ENCODE measurements at places on chromosomes 1 and 21. TPM values are rescaled to one million over a fixed set of nuclear protein-coding genes. Genes with fewer than 3 reads are reported as not detected.

DNA sequence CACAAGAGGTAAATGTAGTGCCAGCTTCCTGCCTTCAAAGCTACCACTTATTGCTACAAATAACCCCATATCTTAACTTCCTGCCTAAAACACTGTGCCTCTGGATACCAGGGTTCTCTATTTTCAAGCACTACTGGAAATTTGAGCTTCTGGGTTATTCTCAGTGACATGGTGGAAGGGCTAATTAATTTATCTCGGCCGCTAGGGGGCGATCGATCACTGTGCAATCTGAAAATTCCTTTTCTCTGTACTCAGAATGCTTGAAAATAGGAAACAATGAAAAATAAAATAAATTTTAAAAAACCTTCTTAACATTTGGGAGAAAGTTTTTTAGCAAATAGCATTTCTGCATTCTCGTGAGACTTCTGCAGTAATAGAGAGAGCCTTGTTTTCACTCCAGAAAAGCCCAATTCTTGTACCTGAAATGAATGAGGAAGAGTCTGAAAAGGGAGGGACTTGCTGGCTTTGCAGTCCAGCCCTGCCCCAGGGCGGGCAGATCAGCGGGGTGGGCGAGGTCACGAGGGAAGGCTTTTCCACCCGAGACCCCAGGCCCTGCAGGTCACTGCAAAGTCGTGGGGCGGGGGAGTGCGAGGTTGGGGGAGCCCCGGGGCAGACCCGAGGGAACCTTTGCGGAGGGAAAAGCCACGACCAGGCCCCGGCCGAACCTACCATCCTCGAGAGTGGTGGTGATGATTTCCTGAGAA lies 276.7 kb downstream of the PCP4 start:
- H3K4me1 ChIP-seq: no peaks in the 10 kb centered on the region
- H3K4me3 ChIP-seq: no peak overlapping the region
- no peak overlapping the region for H3K27ac ChIP-seq
- no peaks in the 10 kb centered on the region for H3K27me3 ChIP-seq
- no peak for DNase-seq
- no peaks in the 10 kb centered on the region for H3K36me3 ChIP-seq

GRCh38 chr1:19388980-19389379 lies 76.9 kb downstream of the SLC66A1 start:
- no peaks in the 10 kb centered on the region for H3K36me3 ChIP-seq
- no peaks in the 10 kb centered on the region for H3K4me1 ChIP-seq
- DNase-seq: no peak
- H3K4me3 ChIP-seq: no peak overlapping the region
- H3K27ac ChIP-seq: no peak overlapping the region

GRCh38 chr1:244235157-244235556 lies 184.1 kb downstream of the ZBTB18 start:
- H3K4me3 ChIP-seq: no peak overlapping the region
- H3K36me3 ChIP-seq: no peaks in the 10 kb centered on the region
- no peak overlapping the region for H3K27ac ChIP-seq
- peaks cover 25% of the 10 kb centered on the region for H3K4me1 ChIP-seq

GRCh38 chr1:205668951-205669340 lies 11.4 kb downstream of the SLC45A3 start:
- no peak overlapping the region for H3K4me3 ChIP-seq
- H3K36me3 ChIP-seq: peaks cover 2% of the 10 kb centered on the region
- H3K27ac ChIP-seq: peak overlapping the region; percentile 45
- no peak for DNase-seq

DNA sequence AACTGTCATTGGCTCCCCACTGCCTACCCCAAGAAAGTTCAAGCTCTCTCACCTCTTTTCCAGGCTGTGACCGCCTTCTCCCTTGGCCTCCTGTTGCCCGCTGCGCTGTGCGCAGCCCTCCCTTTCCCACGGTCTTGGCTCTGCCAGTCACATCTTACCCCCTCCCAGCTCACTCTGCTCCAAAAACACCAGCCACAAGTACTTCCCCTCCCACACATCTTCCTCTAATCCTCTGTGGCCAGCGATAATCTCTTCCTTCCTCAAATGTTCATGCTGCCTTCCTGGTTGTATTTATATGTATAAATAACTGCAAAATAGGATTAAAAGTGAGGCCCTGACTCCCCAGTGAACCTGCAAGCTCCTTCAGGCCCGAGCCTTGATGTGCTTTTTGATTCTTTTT lies 81.8 kb downstream of the AJAP1 start:
- DNase-seq: no peak
- H3K27ac ChIP-seq: no peak overlapping the region
- H3K36me3 ChIP-seq: no peaks in the 10 kb centered on the region
- no peaks in the 10 kb centered on the region for H3K4me1 ChIP-seq
- peaks cover 43% of the 10 kb centered on the region for H3K27me3 ChIP-seq

DNA sequence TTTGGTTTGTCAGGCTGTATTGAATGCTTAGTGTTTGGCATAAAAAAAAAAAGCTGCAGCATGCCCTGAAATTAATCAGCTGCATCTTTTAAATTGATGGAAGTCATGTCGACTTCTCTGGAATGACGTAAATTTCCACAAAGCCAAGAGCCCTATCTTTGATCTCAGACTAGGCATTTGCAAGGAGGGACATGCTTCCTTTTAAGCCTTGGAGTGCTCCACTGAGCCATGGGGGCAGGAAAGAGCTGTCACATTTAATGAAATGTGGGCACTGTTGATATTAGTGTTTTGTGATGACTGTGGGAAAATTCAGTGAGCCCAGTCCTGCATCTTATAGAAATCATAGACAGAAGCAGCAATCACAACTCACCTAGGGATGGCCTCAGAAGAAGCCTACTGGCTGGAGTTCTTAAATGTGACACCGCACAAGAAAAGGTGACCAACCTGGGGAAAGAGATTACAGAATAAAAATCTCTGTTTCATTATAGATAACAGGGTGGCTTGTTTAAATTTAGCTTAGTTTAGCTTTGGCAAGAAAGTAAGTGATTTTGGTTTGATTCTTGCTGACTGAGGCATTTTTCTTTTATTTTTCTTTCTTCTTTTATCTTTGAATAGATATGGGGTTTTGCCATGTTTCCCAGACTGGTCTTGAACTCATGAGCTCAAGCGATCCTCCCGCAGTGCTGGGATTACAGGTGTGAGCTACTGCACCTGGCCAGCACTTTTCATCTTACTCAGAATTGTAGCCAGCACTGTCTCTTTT lies 188.2 kb downstream of the HHAT start:
- no peaks in the 10 kb centered on the region for H3K36me3 ChIP-seq
- no peak overlapping the region for H3K4me3 ChIP-seq
- no peaks in the 10 kb centered on the region for H3K27me3 ChIP-seq

- H3K4me1 ChIP-seq: peaks cover 11% of the 10 kb centered on the region
- H3K4me3 ChIP-seq: no peak overlapping the region
- DNase-seq: no peak
- H3K27ac ChIP-seq: no peak overlapping the region
- H3K27me3 ChIP-seq: no peaks in the 10 kb centered on the region
- no peaks in the 10 kb centered on the region for H3K36me3 ChIP-seq
Measured at GRCh38 chr1:18653367-18653766, 22.7 kb downstream of the PAX7 start.

DNA sequence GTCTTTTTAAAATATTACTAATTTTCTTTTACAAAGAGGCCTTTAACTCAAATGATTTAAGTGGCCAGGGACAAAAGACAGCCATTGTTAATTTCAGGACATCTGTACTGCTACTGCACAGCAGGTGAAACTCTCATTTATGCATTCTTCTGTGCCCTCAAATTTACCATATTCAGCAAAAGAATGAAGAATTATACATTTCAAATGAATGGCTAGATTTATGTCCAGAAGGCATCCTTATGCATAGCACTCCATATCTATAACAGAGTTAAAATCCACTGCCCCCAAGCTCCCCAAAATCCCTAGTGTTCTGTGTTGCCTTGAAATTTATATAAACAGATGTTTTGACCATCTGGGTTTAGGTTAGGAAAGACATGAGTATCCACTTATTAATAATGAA lies 202.6 kb downstream of the DNM3 start:
- no peaks in the 10 kb centered on the region for H3K36me3 ChIP-seq
- H3K27me3 ChIP-seq: no peaks in the 10 kb centered on the region
- 0 out of 2 replicates have a peak, but pooled peaks cover 7% of the 10 kb centered on the region for H3K4me1 ChIP-seq
- no peak overlapping the region for H3K27ac ChIP-seq
- no peak for DNase-seq
- no peak overlapping the region for H3K4me3 ChIP-seq

DNA sequence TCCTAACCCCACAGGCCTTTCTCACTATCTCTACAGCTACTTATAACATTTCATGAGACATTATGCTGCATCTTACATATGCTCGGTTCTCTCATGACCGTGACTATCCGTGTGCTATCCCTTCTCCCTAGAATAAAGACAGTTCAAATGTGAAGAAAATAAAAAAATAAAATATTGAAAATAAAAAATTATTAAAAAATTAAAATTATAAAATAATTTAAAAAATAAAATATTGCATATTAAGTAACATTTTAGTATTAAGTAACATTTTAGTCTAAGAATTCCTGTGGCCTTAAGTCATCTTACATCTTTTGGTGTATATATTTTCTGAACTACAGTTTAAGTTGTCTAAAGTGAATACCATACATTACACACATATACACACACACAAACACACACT lies 415.5 kb downstream of the DPYD start:
- no peaks in the 10 kb centered on the region for H3K36me3 ChIP-seq
- H3K4me3 ChIP-seq: no peak overlapping the region
- no peak overlapping the region for H3K27ac ChIP-seq
- no peak for DNase-seq
- no peaks in the 10 kb centered on the region for H3K4me1 ChIP-seq

- H3K4me1 ChIP-seq: peaks cover 45% of the 10 kb centered on the region
- DNase-seq: no peak
Measured at GRCh38 chr1:234745844-234746797, 136.1 kb upstream of the IRF2BP2 start.

GRCh38 chr1:96306809-96307560 lies 414.6 kb upstream of the PTBP2 start:
- DNase-seq: no peak
- H3K4me3 ChIP-seq: no peak overlapping the region
- H3K27ac ChIP-seq: no peak overlapping the region
- H3K4me1 ChIP-seq: peaks cover 10% of the 10 kb centered on the region
- H3K36me3 ChIP-seq: no peaks in the 10 kb centered on the region

- no peaks in the 10 kb centered on the region for H3K4me1 ChIP-seq
- no peak for DNase-seq
Measured at GRCh38 chr1:118945489-118945888, 42.7 kb downstream of the TBX15 start.

DNA sequence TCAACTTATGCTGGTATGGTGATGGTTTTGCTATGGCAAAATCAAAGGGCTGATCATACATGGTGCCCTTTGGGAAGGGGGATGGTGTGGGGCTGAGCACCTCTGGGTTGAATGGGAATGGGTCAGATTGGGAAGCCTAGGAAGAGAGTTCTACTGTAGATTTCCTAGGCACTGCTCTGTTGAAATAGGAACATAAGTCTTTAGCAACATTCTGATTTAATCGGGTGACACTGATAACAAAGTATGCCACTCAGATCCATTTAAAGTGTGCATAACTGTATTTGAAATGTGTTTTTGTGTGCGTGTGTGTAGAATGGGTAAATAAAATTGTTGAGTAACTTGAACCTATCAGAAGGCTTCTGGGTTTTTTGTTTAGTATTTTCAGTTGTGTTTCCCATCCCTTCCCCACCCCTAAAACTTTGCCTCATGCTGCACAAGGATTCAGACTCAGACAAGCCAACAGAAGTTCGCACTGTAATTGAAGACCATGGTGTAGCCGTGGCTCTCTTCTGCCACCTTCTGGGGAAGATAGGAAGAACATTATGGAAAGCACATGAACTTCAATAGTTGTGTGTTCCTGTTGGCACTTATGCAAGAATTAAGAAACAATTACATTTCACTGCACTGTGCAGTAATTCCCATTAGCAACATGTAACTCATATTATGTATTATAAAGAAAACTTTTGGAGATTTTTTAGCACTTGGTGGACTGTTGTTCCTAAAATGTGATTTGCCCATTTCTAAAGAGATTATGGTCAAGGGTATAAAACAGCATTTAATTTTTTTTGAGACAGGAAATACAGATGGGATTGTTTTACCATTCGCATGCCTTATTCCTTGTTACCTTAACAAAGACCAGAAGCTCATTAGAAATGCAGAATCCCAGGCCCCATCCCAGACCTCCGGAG lies 10.9 kb upstream of the C4BPB start:
- H3K27ac ChIP-seq: no peak overlapping the region
- DNase-seq: peak; percentile 61
- H3K27me3 ChIP-seq: no peaks in the 10 kb centered on the region
- H3K4me3 ChIP-seq: no peak overlapping the region

- peaks cover 98% of the 10 kb centered on the region for H3K27me3 ChIP-seq
- H3K27ac ChIP-seq: no peak overlapping the region
- H3K4me3 ChIP-seq: no peak overlapping the region
- H3K36me3 ChIP-seq: no peaks in the 10 kb centered on the region
Measured at GRCh38 chr1:245166471-245166885, 11.7 kb downstream of the KIF26B start.

DNA sequence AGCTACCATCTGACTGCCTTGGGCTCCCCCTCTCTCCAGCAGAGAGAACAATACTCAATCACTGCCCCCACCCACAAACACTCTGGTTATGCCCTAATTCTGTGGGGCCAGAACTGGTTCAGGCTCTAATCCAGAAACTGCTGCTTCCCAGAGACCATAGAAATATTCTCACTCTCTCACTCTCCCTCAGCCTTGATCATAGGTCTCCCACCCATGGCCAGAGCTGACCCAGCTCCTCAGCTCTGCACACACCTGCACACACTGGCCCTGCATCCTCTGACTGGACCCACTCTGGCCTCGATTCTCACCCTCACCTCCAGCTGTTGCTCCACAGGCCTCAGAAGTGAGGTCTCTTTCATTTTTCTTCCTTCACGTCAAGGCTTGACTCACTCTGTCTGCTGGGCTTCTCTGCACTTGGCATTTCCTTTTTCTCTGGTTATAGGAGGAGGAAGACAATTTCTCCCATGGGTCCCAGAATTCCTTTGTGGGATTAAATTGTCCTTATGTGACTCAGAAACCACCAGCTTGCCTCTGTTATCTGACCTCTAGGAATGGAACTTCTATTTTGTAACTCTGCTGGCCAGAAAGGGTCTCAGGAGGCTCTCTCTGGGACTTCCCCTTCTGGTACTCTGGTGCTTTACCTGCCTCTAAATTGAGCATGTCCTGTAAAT lies 15.6 kb upstream of the ZMYM6 start:
- 0 out of 2 replicates have a peak, but pooled peaks cover 4% of the 10 kb centered on the region for H3K4me1 ChIP-seq
- no peak overlapping the region for H3K4me3 ChIP-seq
- peak; percentile 22 for DNase-seq
- no peaks in the 10 kb centered on the region for H3K36me3 ChIP-seq
- H3K27me3 ChIP-seq: no peaks in the 10 kb centered on the region

- H3K27ac ChIP-seq: peak overlapping the region; percentile 89
- H3K27me3 ChIP-seq: no peaks in the 10 kb centered on the region
- no peaks in the 10 kb centered on the region for H3K36me3 ChIP-seq
- H3K4me1 ChIP-seq: peaks cover 15% of the 10 kb centered on the region
- peak; percentile 74 for DNase-seq
- H3K4me3 ChIP-seq: no peak overlapping the region
Measured at GRCh38 chr21:36126208-36126565, 8.7 kb upstream of the CBR3 start.

Gene PTGER3
- total RNA-seq: 0.13 TPM

Gene CLCA1
- total RNA-seq: not detected

Gene IL6R
- 1.5 TPM for total RNA-seq

Gene C2CD4D
- 1.4 TPM for total RNA-seq

Gene S100A7
- not detected for total RNA-seq

Gene MANEAL
- 13.1 TPM for total RNA-seq

Gene VANGL2
- 11.5 TPM for total RNA-seq
